ENCODE measurements at places on chromosomes 16 and 17.

DNA sequence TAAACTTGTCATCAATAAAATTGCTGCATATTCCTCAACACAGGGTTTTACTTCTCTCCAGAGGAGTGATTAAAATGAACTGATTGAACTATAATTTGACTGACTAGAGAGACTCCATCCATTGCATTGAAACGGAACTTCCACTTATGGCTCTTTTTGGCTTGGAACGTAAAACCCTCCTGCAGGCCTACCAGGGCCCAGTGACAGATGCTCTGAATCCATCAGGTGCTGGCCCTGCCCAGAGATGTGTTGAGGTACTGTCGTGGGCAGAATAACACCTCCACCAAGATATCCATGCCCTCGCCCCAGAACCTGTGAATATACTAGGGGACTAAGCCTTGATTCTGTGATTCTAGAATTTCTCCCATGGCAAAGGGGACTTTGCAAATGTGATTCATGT lies 45.4 kb downstream of the CBLN1 start:
- DNase-seq, result no peak

- no peak for DNase-seq
Observed at GRCh38 chr16:19784183-19784736, 66.2 kb downstream of the IQCK start.

GRCh38 chr17:11216976-11217375 lies 24.0 kb upstream of the SHISA6 start:
- DNase-seq, result no peak

GRCh38 chr17:39769974-39770587 lies 32.3 kb downstream of the GRB7 start:
- no peak for DNase-seq

GRCh38 chr16:57066625-57067024 lies 25.8 kb upstream of the CPNE2 start:
- no peak for DNase-seq

GRCh38 chr16:47016700-47017133 lies 43.2 kb upstream of the DNAJA2 start:
- DNase-seq, result no peak

- no peak for DNase-seq
Observed at GRCh38 chr16:83433201-83433600, 374.6 kb upstream of the HSBP1 start.

DNA sequence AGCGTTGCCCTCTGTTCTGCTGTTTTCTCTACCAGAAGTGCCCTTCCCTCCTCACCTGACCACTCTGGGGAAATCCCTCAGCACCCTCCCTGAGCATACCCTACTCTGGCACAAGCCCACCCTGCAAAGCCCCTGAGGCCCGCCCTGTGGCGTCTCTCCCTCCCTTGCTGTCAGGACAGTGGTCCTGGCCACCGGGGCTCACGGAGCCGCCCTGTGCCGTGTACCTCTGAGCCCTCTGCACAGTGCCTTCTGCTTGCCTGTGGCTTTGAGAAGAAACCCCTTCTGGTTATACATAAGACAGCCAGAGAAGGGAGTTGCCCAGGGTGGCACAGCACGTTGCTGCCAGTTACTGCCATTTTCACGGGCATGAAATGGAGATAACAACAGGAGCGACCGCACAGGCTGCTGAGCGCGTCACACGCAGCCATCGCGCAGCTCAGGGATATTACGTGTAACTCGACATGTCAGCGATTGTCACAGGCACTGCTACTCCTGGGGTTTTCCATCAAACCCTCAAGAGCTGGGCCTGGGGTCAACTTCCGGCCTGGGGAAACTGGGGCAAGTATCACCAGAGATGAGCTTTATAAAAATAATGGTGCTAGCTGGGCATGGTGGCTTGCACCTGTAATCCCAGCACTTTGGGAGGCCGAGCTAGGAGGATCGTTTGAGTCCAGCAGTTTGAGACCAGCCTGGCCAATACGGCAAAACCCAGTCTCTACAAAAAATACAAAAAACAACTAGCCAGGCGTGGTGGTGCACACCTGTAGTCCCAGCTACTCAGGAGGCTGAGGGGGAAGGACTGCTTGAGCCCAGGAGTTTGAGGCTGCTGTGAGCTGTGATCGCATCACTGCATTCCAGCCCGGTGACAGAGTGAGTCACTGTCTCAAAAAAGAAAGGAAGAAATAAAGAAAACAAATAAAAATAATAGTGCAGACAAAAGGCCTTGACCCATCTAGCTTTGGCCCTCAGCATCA lies 14.8 kb downstream of the SCGB1C2 start:
- DNase-seq, result no peak

Data from stimulated activated CD8-positive, alpha-beta memory T cell treated with anti-CD3 and anti-CD28 coated beads, Interleukin-15, amount 100 ng/mL, for 24 hours (primary cell).